ENCODE measurements at places on chromosomes 1 and 21. TPM values are rescaled to one million over a fixed set of nuclear protein-coding genes. Genes with fewer than 3 reads are reported as not detected.

TSPEAR gene
- 3.4 TPM for polyA plus RNA-seq

KTI12 gene
- 7.5 TPM for polyA plus RNA-seq

CDA gene
- 10.3 TPM for polyA plus RNA-seq

PDE9A gene
- polyA plus RNA-seq: 7.0 TPM

PGLYRP4 gene
- not detected for polyA plus RNA-seq

VTCN1 gene
- polyA plus RNA-seq: not detected

NHLH1 gene
- polyA plus RNA-seq: not detected

DCST2 gene
- 0.38 TPM for polyA plus RNA-seq
